Stimulated activated CD8-positive, alpha-beta memory T cell treated with anti-CD3 and anti-CD28 coated beads, Interleukin-15, amount 100 ng/mL, for 24 hours (primary cell): ENCODE measurements at places on chromosomes 4 and X.

- no peak for DNase-seq
Observed at GRCh38 chrX:99549381-99549780, 860.7 kb downstream of the PCDH19 start.

DNA sequence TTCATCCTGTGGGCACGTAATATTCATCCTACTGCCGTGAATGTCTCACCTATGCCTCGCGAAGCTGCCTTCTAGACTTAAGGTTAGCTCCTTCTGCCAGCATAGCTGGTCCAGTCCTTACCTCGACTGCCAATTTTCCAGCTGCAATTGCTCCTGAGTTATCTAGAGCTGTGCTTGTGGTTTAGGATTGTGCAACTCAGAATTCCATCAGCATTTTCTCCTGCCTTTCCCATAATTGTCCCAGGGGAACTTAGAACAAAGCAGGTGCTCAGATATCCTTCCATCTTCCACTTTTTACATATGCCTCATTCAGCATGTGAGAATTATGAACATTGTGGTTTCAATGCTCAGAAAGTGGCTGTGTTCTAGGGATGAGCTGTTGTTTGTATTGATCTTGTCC lies 131.4 kb upstream of the ADGRL3 start:
- DNase-seq: no peak

DNA sequence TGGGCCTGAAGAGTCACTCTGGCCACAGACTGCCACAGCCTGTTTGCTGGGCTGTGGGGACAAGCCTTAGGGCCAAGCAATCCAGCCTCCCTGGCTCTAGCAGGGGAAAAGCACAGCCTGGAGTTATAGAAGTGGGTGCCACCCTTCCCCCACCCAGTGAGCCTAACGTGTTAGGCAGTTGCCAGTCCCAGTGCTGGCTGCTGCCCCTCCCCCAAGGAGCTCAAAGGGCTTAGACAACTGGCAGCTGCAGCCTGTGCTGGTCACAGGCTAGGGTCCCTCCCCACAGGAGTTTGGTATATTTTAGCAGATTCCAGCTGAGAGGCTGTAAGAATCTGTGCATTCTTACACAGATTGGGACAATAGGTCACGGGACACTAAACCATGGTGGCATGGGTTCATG lies 370.3 kb upstream of the FGF16 start:
- DNase-seq: no peak

DNA sequence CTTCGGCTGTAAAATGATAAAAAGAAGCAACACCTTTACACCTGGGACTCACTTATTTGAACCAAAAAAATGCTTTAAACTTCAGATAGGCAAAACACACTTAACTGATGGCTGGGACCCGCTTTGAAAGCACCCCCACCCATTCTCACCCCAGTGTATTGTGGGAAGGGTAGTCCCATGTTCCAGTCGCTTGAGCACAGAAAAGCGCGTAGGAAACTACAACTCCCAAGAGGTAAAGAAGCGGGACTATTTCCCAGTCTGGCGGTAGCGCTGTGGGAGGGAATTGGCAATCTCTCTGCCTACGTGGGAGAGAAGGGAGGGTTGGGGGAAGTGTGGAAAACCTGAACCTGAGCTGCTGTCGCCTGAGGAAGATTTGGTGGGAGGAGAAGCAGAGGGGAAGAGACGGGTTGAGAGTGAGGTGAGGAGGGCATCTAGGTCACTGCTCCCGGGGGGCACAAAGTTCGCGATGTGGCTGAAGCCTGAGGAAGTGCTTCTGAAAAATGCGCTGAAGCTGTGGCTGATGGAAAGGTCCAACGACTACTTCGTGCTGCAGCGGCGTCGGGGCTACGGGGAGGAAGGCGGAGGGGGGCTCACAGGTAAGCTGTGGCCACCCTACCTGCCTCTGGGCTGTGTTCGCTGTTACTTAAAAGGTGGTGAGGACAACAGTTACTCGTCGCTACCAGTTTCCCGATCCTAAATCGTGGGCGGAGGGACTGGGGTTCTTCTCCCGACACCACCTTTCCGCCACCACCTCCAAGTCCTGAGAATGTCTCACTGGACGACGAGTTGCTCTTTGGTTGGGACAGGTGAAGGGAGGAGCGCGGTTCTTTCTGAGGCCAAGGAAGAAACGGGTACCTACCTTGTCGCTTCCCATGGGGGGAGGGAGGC lies at the start of gene TBC1D8B:
TSS of gene TBC1D8B (plus strand) at position 286 of the 888 bp plus-strand sequence. CDS start at position 467, 181 bp downstream.
- no peak for DNase-seq

GRCh38 chr4:79182209-79182608 lies 143.7 kb downstream of the NAA11 start:
- DNase-seq: no peak

GRCh38 chrX:1511829-1512228 lies 25.2 kb downstream of the P2RY8 start:
- no peak for DNase-seq
